ENCODE measurements at places on chromosomes 11 and 22. TPM values are rescaled to one million over a fixed set of nuclear protein-coding genes. Genes with fewer than 3 reads are reported as not detected.

DNA sequence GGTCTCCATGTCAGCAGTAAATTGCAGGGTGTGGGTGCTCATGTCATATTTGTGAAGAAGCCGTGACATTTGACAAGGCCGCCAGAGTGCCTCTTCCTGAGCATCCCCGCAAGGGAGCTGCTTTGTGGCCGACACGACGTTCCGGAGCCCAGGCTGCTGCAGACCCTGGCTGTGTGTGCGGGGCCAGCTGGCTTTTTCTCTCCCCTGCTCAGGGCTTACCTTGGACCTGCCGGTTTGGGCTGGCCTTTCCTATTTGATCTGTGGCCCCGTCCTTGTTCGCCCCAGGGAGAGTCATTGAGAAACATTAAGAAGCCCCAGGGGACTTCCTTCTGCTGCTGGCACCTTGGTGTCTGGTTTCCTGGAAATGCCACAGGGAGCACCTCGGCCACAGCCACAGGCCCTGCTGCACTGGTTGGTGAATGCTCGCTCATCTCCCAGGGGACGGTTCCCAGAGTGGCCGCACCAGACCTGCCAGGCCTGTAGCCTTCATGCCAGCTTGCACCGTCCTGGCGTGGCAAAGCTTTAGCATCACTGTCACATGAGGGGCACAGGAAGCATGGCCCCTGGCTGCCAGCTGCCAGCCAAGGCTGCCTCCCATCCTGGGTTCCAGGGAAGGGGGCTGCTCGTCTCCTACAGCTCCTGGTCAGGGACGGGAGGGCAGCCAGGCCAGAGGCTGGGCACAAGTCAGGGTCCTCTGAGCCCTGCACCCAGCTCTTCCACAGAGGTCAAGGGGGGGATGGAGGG, 5.4 kb downstream of the GRK2 start:
- DNase-seq = no peak

GRCh38 chr11:8870411-8871170, 40.4 kb upstream of the AKIP1 start:
- no peak for DNase-seq

- DNase-seq = no peak
Observed at GRCh38 chr11:132728026-132728425, 804.3 kb downstream of the OPCML start.

GRCh38 chr11:74465291-74465708, 2.0 kb downstream of the KCNE3 start:
- DNase-seq = no peak

GRCh38 chr22:20657963-20658362, 116.0 kb upstream of the SERPIND1 start:
- DNase-seq = no peak

Gene OR51B5
- total RNA-seq = not detected

Gene AHNAK
- total RNA-seq = 863 TPM

DNA sequence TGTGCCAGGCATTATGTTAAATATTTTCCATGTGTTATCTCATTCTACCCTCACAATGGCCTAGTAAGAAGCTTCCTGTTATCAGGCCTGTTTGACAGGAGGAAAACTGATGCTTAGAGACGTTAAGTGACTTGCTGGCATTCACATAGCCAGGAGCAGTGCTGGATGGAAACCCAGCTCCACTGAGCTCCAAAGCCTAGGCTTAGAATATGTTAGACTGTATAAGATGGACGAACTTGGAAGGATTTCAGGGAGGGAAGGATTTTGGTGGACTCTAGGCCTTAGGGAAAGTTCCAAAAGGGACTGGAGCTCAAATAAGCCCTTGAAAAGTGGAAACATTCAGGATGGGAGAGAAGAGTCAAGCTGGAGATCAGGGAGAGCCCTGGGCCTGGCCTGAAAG, 2.1 kb downstream of the CD44 start:
- DNase-seq = no peak

DNA sequence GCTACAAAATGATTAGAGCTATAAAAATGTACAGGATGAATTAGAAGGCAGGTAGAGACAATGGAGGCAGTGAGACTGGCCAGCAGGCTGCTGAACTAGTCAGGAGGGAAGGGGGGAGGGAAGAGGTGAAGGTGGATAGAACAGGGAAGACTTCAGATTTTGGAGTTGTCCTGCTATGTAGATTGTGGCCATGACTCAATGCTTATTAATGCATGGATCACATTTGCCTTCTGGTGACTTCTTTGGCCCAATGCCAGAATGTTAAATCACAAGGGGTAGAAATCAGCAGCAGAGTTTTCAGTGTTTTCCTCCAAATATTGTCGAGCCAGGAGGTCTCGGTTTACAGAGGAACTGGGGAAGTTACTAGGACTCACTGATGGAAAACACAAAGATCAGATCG, 346.6 kb downstream of the AASDHPPT start:
- DNase-seq = no peak

GRCh38 chr11:1218788-1219445, 3.9 kb upstream of the MUC5B start:
- DNase-seq = no peak

- DNase-seq = no peak
Observed at GRCh38 chr11:66918741-66919140, 39.4 kb downstream of the PC start.

GRCh38 chr11:13603661-13604060, 64.8 kb upstream of the FAR1 start:
- DNase-seq = no peak

Gene RAC2
- total RNA-seq = 297 TPM

Gene TXNRD2
- total RNA-seq = 16.8 TPM

Gene PGA4
- not detected for total RNA-seq

Gene RAB39A
- not detected for total RNA-seq

Gene LARGE1
- 7.0 TPM for total RNA-seq

Gene GAB2
- 10.3 TPM for total RNA-seq

Gene RTCB
- total RNA-seq = 37.2 TPM

- DNase-seq = no peak
Observed at GRCh38 chr22:17705546-17705945, 67.0 kb downstream of the BCL2L13 start.

- no peak for DNase-seq
Observed at GRCh38 chr11:116539836-116540418, 232.9 kb downstream of the BUD13 start.

GRCh38 chr11:34331736-34332135, 26.1 kb downstream of the ABTB2 start:
- no peak for DNase-seq

Gene MEI1
- 60.9 TPM for total RNA-seq

DNA sequence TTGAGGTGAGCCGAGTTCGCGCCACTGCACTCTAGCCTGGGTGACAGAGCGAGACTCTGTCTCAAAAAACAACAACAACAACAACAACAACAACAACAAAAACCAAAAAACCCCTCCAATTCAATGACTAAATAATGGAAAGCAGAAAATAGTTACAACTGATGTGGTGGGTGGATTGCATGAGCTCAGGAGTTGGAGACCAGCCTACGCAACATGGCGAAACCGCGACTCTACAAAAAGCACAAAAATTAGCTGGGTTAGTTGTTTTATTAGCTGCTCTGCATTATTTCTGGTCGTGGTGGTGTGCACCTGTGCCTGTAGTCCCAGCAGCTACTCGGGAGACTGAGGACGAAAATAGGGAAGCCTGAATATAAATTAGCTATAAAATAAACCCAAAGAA, 2.6 kb upstream of the PATL1 start:
- DNase-seq = no peak

- DNase-seq = no peak
Observed at GRCh38 chr11:47256374-47256773, 1.4 kb upstream of the NR1H3 start.

Measured in T-helper 17 cell (primary cell).